CD4-positive, CD25-positive, alpha-beta regulatory T cell (primary cell): ENCODE measurements at places on chromosomes 16 and 17. TPM values are rescaled to one million over a fixed set of nuclear protein-coding genes. Genes with fewer than 3 reads are reported as not detected.

Gene ITGB4
- total RNA-seq = not detected

DNA sequence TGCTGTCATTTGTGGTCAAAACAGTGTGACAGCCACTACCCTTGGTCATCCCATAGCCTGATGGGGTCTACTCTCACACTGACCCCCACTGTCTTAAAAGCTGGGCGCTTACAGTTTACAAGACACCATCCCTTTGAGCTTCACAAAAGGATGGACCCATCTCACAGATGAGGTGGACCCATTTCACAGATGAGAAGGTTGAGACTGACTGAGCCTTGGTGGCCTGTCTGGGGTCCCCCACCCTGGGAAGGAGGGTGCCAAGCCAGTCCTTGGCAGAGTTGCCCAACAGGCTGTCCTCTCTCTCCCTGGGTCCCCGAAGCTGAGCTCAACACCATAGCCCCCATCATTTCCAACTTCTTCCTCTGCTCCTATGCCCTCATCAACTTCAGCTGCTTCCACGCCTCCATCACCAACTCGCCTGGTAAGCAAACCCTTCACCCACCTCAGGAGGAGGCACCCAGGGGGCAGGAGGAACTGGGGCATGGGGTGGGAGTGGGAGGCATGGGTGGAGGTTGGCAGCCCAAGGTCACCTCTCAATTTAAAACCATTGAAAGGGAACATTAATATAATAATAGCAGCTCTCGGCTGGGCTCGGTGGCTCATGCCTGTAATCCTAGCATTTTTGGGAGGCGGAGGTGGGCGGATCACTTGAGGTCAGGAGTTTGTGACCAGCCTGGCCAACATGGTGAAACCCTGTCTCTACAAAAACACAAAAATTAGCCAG, 17.2 kb downstream of the SLC12A3 start:
- DNase-seq = no peak

- no peak for DNase-seq
These were observed 3.9 kb upstream of the KCNJ16 start for GRCh38 chr17:70071127-70071526.

GRCh38 chr17:8161289-8162232, 1.2 kb downstream of the VAMP2 start:
- peak; percentile 3 for DNase-seq

DNA sequence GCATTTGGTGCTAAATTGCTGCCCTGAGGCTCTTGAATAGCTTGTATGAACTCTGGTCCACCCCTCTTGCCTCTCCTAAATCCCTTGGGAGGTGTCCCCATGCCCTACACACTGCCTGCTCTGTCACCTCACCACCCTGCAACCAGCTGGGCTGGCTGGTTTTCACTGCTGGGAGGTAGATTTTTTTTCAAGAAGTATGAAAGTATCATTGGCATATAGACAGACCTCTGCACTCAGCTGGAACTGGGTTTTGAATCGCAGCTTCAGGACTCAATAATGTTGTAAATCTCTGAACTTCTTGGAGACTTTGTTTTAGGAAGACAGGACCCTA, 184.9 kb downstream of the MSI2 start:
- no peak for DNase-seq
